ENCODE measurements at places on chromosomes 6 and 20.

GRCh38 chr20:60124776-60125381, 166.7 kb downstream of the CDH26 start:
- DNase-seq: no peak

DNA sequence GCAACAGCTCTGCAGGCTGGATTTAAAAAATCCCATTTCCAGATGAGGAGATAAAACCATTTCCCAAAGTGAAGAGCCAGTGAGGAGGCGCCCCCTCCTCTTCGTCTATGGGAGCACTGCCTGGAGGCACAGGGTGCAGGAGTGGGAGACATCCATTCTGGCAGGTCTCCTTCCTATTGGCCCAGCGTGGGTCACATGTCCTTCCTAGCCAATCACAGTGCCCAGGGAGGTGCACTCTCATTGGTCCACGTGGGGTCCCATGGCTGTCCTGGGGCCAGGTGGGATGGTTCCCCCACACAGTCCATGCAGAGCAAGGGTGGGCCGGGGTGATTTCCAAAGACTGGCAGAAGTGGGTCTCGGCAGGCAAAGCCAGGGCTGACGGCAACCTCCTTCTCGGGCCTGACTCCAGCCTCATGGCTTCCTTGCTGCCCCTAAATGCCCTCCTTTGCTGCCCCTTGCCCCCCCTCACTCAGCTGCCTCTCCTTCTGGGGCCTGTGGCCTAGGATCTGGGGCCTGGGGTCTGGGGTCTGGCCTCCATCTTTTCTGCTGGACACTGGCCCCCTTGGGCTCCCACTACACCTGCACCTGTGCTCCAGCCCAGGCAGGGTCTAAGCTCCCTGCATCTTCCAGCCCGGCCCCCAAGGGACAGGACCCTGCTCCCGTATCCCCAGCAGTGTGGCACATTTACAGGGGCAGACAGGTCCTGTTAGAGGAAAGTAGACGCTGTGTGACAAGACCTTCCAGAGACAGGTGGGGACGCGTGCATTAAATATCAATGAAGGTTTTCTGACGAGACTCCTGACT, 231.7 kb downstream of the TAF4 start:
- no peak for DNase-seq

- DNase-seq: no peak
These were observed 52.3 kb upstream of the IFNGR1 start for GRCh38 chr6:137271245-137272183.

- DNase-seq: no peak
These were observed 3.9 kb downstream of the SPEF1 start for GRCh38 chr20:3777381-3777715.

GRCh38 chr6:33088931-33089620, 13.3 kb downstream of the HLA-DPB1 start:
- DNase-seq: no peak

DNA sequence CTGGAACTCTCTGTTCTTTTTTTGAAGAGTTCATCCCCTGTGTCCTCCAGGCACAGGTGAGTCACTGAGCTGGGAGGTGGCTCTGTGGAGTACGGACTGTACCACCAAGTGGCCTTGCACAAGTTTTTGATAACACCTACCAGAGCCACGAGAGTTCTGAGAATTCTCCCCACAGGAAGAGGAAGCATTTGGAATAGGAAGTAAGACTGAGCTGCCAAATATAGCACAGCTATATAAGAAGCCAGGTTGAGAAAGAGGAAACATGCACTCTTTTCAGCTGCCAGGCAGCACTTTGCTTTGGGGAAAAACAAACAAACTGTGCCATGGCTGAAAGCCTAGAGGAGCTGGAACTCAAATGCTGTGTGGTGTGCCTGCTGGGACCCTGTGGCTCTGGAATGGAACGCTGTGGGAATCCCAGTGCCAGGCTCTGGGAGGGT, 70.8 kb upstream of the RIPOR2 start:
- DNase-seq: peak; percentile 60

DNA sequence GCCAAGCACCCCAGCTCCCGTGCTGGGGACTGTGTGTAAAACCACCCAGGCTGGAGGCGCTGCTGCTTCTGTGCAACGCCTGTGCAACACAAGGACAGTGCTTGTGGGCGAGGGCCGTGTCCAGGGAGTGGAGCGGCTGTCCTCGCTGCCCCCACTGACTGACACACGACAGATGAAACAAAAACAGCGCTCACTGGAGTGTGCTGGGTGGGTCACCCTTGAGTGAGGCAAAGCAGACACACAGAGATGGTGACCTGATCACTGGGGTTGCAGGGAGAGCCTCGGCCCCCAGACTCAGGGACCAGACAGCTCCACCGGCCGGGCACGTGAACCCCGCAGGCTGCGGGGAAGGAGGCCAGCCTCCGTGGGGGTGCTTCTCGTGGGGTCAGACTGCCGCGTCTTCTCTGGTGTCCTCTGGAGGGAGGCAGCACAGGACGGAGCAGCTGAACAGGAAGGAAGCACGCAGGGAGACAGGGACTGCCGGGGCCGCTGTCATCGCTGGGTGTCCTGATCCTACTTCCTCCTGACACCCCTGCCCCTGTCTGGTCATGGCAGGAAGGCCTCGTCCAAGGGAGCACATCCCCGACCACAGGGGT, 75.9 kb upstream of the CST7 start:
- no peak for DNase-seq

DNA sequence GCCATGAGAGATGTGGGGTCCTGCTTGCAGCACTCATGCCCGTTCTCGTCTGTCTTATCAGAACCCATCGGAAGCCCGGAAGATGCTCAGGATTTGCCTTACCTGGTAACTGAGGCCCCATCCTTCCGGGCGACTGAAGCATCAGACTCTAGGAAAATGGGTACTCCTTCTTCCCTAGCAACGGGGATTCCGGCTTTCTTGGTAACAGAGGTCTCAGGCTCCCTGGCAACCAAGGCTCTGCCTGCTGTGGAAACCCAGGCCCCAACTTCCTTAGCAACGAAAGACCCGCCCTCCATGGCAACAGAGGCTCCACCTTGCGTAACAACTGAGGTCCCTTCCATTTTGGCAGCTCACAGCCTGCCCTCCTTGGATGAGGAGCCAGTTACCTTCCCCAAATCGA, 8.3 kb downstream of the PI16 start:
- no peak for DNase-seq

GRCh38 chr20:39395478-39396291, 433.5 kb downstream of the DHX35 start:
- no peak for DNase-seq

- DNase-seq: no peak
These were observed 29.4 kb downstream of the LPA start for GRCh38 chr6:160634706-160635105.

DNA sequence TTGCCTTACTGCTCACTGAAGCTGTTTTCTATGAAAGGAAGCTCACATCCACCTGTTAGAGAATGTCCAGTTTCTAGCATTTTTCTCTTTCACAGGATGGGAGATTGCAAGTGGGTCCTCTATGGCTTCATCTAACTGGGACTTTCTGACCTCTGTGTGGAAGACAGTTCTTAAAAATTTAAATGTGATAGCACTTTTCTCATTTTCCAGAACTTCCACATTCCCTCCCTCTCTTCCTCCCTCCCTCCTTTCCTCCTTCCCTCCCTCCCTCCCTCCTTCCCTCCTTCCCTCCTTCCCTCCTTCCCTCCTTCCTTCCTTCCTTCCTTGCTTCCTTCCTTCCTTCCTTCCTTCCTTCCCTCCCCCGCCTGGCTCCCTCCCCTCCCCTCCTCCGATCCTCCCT, 291.1 kb downstream of the DOK5 start:
- no peak for DNase-seq

- no peak for DNase-seq
These were observed 306.8 kb downstream of the FOXC1 start for GRCh38 chr6:1916334-1917070.

DNA sequence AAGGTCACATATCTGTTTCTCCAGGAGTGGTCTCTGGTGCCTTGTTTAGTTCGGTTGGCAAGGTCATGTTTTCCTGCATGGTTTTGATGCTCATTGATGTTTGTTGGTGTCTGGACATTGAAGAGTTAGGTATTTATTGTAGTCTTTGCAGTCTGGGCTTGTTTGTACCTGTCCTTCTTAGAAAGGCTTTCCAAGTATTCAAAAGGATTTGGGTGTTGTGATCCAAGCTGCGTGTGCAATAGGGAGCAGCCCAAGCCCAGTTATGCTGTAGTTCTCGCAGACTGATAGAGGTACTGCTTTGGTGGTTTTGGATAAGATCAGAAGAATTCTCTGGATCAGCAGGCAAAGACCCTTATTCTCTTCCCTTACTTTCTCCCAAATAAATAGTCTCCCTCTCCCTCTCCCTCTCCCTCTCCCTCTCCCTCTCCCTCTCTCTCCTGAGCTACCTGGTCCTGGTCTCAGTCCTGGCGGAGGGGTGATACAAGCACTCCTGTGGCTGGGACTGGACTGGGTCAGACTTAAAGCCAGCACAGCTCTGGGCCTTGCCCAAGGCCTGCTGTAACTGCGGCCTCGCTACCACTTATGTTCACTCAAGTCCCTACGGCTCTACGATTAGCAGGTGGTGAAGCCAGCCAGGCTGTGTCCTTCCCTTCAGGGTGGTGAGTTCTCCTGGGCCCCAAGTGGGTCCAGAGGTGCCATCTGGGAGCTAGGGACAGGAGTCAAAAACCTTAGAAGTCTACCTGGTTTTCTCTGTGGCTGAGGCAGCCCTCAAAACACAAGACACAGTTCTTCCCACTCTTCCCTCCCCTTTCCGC, 27.3 kb upstream of the GRM4 start:
- DNase-seq: no peak

GRCh38 chr20:18063676-18064075, 6.0 kb upstream of the OVOL2 start:
- no peak for DNase-seq

GRCh38 chr6:25035174-25035511, 99.4 kb upstream of the RIPOR2 start:
- DNase-seq: no peak

DNA sequence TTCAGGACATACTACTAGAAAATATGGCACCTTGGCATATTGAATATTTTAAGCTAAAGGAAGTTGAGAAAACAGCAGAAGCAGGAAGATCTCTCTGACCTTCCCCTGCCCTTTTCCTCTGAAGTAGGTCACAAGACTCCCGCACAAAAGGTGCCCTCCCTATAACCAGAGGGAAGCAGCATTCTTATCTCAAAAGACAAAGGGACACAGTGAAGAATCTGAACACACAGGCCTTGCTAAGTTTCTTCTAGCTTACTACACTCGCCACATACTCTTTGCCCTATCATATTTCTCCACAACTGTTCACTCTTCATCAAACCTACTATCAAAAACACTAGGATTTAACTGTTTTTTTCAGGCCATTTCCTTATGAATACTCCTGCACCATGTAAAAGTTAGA, 151.2 kb downstream of the ELOVL4 start:
- no peak for DNase-seq

- no peak for DNase-seq
These were observed 102.6 kb upstream of the GJE1 start for GRCh38 chr6:142030115-142030619.

GRCh38 chr6:41132254-41132653, 21.9 kb downstream of the TREML1 start:
- DNase-seq: no peak

GRCh38 chr6:148317051-148317450, 25.6 kb upstream of the SASH1 start:
- DNase-seq: no peak

GRCh38 chr6:169035385-169036240, 218.0 kb downstream of the THBS2 start:
- DNase-seq: no peak

GRCh38 chr6:32045811-32046449, 7.7 kb downstream of the CYP21A2 start:
- no peak for DNase-seq

GRCh38 chr20:9112541-9113515, 43.9 kb downstream of the PLCB4 start:
- no peak for DNase-seq

DNA sequence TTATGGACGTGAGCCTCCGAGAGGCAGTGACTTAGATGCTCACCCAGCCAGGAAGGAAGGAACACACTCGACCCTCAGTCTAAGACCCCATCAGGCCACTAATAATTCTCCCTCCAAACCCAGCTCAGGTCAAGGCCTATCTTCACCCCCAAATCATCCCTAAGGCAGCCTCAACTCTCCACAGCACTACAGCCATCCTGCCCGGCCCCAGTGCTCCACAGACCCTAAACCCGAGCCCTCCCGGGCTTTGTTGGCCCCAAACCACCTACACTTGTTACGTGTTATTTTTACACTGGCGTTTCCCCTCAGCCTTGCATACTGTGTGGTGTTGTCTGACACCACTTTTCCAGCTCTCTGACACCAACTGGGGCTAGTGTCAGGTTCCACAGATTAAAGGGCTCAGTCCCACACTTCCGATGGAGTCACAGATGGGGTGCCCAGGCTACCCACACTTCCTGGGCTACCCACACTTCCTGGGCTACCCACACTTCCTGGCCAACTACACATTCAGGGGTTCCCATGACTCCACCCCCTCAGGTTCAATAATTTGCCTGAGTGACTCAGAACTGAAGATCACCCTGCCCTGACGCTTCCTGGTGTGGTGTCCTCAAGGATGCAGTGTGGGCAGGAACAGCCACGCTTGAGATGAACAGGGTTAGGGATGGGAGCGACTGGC, 25.3 kb downstream of the RBCK1 start:
- no peak for DNase-seq

- DNase-seq: no peak
These were observed 19.1 kb upstream of the PANK2 start for GRCh38 chr20:3869839-3870634.

GRCh38 chr6:52053038-52053695, 34.2 kb downstream of the PKHD1 start:
- no peak for DNase-seq

DNA sequence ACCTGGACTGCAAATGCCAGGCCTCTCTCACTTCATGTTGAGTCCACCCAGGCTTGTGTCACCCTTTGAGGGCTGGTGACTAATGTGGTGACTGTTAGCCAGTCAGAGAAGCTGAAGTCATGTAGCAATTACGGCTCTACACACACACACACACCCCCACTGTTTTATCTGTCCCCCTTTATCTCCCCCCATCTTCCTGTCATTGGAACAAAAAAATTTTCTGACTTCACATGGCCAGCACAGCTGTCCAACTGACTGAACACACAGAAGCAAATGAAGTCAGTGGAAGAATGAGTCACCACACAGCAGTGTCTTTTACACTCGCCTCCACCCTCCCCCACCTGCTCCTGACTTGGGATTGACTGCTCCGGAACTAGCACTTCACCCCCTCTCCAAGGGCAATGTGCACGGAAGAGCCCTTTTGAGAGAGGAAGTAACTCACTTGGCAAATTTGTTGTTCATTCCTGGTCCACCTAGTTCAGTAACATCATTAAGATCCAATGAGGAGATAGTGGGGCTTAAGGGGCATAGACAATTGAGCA, 198.0 kb downstream of the RNF144B start:
- DNase-seq: no peak

GRCh38 chr6:82268301-82268846, 20.8 kb upstream of the IBTK start:
- DNase-seq: no peak

Measured in LNCaP clone FGC (cell line).